ENCODE measurements at places on chromosomes 16 and 17.
A peak's percentile ranks its signal among the peaks of the same experiment; 100 is the strongest.

DNA sequence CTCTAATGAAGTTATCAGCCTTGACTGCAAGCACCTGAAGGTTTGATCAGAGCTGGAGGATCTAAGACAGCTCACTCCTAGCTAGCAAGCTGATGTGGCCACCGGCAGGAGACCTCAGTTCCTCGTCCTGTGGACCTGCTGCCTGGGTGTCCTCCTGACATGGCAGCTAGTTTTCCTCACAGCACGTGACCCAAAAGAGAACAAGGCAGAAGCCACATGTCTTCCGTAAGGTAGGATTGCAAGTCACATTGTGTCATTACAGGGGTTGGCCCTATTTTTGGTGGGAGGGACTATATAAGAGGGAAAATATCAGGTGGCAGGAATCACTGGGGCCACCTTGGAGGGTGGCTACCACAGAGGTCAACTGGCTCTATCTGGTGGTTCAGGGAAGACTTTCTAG, 18.1 kb upstream of the WWOX start:
- no peak for DNase-seq

GRCh38 chr17:39487946-39488345, 26.7 kb downstream of the CDK12 start:
- DNase-seq, result no peak

DNA sequence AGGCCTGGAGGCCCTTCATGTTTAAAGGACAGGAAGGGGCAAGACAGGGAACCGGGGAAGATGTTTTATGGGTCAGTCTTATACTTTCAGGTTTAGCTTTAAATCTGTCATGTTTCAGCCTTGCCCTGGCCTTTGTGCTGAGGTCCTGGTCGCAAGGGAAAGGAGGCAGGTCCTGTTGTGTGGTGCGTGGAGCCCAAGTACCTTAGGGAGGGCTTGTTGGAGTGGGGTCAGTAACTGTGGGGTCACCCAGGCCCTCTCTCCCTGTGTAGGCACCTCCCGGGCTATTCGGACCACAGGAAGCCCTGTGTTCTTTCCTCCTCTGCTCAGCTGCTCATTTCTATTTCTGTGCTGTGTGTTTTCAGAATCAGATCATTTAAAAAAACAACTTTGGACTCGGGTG, 42.7 kb downstream of the MPRIP start:
- DNase-seq, result no peak

DNA sequence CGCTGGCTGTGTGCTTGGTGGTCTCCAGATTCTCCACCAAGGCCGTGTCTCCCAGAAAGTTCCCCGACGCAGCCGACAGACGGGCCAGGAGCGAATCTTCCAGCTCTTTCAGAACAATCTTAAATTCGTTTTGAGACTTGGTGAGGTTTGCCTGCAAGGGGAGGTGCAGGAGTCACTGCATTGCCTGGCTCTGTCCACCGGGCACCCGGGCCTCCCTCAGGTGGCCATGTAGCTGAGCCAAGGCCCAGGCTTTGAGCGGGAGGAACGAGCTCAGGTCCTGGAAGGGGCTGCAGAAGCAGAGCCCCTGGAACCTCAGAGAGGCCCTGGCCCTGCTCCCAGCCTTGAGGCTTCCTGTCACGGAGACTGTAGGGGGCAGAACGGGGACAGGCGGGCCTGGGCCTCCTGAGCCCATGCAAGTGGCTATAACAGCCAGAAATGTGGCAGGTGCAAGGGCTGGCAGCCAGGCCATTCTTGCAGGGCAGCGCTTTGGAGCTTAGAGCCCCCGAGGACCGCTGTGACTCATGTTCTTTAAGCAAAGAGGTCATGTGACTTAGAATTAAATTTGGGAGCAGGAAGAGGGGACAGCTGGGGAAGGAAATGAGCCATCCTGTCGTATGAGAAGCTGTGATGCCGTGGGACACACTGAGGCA, 72.4 kb downstream of the PGS1 start:
- no peak for DNase-seq

- no peak for DNase-seq
These were observed 31.0 kb downstream of the CCT6B start for GRCh38 chr17:34930283-34930682.

DNA sequence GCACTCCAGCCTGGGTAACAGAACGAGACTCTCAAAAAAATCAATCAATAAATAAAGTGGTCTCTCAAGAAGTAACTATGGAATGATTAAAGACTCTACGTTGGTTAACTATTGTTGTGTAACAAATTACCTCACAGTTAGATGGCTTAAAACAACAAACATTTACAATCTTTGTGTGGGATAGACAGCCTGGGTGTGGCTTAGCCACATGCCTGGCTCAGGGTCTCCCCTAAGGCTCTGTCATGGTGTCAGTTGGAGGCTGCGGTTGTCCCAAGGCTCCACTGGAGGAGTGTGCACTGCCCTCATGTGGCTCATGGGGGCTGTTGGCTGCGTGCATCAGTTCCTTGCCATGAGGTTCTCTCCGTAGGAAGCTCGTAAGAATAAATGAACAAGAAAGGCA, 294.5 kb downstream of the SNX29 start:
- peak; percentile 12 for DNase-seq

DNA sequence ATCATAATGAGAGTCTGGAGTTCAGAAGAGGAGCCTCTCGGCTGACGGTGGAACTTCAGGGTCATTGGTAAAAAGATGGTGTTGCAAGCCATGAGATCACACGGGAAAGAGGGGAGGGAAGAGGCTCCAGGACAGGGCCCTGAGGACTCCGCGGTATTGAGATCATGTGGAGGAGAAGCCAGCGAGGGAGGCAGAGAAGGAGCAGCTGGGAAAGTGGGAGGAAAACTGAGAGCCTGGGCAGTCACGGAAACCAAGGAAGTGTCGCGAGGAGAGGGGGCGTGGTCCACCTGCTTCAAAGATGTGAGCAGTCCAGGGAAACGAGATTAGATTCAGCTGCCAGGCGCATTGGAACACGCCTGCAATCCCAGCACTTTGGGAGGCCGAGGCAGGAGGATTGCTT, 27.7 kb upstream of the SBK1 start:
- DNase-seq, result peak; percentile 15

- DNase-seq, result no peak
These were observed 85.5 kb downstream of the SHISA6 start for GRCh38 chr17:11326492-11326891.

- no peak for DNase-seq
These were observed 73.1 kb upstream of the AXIN2 start for GRCh38 chr17:65634533-65634932.

- no peak for DNase-seq
These were observed 351.2 kb downstream of the SEC14L1 start for GRCh38 chr17:77491921-77492445.

DNA sequence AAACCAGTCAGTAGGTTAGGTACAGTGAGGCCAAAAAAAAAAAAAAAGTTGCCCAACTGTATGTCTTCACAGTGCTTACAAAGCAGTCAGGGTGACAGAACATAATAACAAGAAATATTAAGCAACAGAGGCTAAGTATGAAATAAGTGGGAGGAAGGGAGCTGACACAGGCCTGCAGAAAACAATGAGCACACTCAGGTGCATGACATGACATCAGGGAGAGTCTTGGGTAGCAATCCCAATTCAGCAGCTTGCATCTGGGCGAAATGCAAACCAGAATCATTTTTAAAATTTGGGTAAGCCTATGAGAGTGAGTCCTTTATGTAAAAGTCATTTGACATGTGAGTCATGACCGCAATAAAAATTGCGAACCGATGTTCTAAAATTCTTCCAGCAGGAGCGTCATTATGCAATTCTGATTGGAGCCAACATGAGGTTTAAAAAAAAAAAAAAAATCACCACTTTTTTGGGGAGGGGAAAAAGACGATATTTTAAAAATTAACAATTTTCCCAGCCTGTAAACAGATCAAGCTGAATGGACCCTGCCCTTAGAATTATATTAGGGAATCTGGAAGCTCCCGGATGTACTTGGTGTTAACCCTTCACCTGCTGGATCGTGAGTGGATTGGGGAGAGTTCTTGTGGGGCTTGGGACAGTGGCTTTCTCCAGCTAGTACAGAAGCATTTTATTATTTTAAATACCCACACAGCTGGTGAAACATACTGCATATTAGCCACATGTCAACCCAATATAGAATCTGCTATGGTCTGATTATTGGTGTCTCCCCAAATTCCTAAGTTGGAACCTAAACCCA, 127.9 kb downstream of the NPIPB5 start:
- DNase-seq, result peak; percentile 57

- DNase-seq, result no peak
These were observed 16.0 kb downstream of the SMIM36 start for GRCh38 chr17:55495239-55495638.

DNA sequence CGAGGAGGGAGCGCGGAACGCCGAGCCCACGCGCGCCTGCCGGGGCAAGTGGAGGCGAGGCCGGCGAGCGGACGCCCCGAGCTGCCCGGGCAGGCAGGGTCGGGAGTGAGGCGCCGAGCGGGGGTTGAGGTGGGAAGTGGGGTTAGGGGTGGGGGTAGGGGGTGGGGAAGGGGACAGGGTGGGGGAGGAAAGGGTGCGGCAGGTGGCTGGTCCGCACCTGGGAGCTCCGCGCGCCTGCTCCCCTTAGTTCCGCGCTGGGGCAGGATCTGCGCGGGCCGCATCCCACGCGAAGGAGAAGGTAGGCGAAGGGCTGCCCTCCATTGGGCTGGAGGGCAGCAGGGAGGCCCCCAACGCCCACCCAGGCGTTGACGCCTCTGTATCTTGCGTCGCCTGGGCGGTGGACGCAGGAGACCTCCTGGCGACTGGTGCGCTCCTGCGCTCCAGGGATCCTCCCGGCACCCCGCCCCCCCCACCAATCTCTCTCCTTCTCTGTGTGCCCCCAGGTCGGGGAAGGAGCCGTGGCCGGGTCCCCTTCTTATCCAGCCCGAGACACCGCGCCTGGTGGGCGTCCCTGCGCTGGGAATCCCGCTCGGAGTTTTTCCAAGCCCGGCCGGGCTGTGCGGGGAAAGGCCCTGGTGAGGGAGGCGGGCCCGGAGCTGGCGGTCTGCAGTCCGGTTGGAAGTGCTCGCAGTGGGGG, 51.3 kb upstream of the AMZ2 start:
- DNase-seq, result no peak

- no peak for DNase-seq
These were observed 231.0 kb downstream of the CBLN1 start for GRCh38 chr16:49050607-49051006.

DNA sequence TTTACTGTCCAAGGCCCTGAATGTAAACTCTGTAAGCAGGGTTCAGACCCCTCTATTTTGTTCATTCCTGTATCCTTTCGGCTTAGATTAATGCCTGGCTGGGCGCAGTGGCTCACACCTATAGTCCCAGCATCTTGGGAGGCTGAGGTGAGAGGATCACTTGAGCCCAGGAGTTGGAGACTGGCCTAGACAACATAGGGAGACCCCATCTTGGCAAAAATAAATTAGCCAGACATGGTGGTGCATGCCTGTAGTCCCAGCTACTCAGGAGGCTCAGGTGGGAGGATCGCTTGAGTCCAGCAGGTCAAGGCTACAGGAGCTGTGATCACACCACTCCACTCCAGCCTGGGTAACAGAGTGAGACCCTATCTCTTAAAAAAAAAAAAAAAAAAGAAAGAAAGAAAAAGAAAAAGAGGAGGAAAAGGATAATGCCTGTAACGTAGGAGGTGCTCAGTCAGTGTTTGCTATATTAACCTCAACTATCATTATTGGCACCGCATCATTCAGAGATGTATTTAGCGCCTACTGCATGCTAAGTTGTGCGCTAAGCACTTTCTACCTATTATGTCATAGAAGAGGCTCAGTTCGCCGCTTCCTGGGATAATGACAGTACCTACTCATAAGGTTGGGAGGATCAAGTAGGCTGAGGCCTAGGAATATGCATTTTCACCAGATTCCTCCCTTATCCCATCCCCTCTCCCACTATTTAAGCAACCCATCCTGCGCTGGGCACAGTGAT, 5.0 kb downstream of the SOCS1 start:
- no peak for DNase-seq

GRCh38 chr16:85179344-85180046, 67.2 kb upstream of the CIBAR2 start:
- DNase-seq, result no peak

GRCh38 chr16:78130083-78130608, 30.7 kb downstream of the WWOX start:
- DNase-seq, result no peak

GRCh38 chr17:82217530-82218204, 5.0 kb upstream of the CCDC57 start:
- no peak for DNase-seq

DNA sequence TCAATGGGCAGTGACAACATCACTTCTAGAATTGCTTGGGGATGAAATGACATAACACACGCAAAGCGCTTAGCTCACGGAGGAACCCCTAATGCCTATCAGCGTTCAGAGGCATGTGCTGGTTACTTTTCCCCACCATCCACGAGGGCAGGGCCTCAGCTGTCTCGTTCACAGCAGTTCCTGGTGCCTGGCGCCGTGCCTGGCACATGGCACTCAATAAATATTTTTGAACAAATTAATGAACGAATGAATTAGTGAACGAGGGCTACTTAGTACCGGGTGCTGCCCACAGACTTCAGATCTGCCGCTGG, 14.1 kb upstream of the CIBAR2 start:
- no peak for DNase-seq

DNA sequence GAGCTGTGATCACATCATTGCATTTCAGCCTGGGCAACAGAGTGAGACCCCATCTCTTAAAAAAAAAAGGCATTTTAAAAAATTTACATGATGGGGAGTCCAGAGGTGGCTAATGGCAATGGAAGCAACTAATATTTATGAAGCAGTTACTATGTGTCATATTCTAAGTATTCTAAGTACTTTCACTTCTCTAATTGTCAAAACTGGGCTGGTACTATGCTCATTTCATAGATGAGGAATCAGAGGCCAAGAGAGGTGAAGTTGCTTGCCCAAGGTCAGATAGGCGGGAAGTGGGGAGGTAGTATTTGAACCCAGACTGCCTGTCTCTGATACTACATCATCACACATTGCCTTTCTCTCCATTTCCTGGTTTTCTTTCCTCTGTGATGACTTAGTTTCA, 50.7 kb downstream of the SLC5A11 start:
- DNase-seq, result no peak

- no peak for DNase-seq
These were observed 192.8 kb upstream of the CHMP6 start for GRCh38 chr17:80798595-80799537.

DNA sequence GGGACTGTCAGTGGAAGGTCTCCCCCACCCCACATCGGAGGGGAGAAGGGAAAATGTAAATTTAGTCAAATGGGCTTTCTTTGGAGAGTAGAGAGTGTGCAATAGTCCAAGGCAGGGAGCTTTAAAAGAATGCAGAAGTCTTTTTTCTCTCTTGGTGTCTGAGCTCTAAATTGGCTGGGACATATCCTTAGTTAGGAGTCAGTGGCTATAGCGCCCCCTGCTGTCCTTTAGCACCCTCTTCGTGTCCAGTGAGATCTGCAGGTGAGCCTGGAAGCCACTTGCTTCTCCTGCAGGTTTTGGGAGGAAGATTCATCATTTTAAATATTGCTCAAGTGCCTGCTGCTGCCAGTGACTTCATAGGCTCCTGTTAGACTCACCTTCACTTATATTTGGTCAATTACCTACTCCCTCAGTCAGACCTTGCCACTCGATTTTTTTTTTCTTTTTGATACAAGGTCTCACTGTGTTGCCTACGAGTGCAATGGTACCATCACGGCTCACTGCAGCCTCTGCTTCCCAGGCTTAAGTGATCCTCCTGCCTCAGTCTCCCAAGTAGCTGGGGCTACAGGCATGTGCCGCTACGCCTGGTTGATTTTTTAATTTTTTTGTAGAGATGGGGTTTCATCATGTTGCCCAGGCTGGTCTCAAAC, 174.8 kb downstream of the PRKCB start:
- DNase-seq, result peak; percentile 19
